ENCODE measurements at places on chromosomes 3 and 15.
A peak's percentile ranks its signal among the peaks of the same experiment; 100 is the strongest.

DNA sequence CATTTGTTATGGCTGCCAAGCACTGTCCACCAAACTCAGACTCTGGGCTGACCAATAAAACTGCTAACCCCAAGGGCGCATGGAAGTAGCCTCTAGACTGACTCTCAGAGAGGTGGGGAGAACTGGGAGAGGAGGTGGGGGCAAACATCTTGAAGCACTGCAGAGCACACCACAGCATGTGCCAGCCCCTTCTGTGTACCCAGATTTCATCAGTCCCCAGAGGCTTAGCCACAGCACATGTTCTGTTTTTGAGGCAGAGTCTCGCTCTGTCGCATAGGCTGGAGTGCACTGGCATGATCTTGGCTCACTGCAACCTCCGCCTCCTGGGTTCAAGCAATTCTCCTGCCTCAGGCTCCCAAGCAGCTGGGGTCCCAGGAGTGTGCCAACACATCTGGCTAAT, 119.5 kb upstream of the SPATA12 start:
- DNase-seq, result no peak

GRCh38 chr3:83625261-83625660, 1333.5 kb upstream of the CADM2 start:
- no peak for DNase-seq

DNA sequence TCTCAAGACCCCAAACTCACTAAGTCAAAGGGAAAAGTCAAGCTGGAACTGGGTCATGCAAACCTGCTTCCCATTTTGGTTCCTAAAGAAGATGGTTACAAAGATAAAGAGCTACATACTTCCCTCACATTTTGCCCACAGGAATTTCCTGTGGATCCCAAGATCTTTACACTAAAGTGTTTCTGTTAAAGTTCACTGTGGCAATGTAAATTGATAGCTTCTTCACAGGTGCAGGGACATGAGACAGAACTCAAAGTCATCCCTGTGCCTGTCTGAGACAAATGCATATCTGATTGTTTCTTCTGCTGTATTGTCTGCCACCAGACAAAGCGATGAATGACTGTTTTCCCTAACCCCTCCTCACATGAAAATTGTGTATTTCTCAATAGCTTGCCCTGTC, 567.8 kb downstream of the ZIC1 start:
- peak; percentile 19 for DNase-seq

GRCh38 chr3:14154895-14155440, 23.4 kb downstream of the XPC start:
- DNase-seq, result no peak

DNA sequence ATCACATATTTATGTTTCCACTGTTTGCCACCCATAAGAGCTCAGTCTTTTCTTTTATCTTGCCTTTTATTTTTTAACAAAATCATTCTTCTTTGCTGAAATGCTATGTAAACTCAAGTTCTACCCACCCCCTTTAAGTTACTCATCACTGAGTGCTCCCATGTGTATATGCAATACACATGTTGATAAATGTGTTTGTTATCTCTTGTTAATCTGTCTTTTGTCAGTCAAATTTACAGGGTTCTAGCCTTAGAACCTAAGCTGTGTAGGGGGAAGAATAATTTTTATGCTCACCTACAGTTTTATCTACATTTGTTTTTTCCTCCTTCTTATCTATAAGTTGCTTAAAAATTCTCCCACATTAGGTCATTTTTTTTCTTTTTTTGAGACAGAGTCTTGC, 1195.9 kb downstream of the ROBO2 start:
- DNase-seq, result no peak

GRCh38 chr3:179603831-179604230, 607 bp downstream of the MRPL47 start:
- DNase-seq, result no peak

DNA sequence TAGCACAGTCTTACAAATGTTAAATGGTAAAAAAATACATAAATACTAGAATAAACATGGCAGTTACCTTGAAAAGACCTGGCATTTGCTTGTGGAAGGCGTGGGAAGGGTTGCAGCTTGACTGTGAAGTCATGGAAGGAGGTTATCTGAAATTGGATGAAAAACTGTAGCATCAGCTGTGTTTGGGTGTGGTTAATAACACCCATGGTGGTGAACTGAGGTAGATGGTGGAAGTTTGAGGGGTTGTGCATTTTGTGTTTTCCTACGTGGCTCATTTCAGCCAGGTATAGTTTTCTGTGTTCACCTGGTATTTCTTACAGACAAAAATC, 46.5 kb downstream of the PSMD6 start:
- DNase-seq, result no peak

- DNase-seq, result peak; percentile 81
Measured at GRCh38 chr3:24185738-24186384, 240.8 kb downstream of the NR1D2 start.

Measured in RPMI7951 (cell line).